ENCODE measurements at places on chromosomes 6 and 20.

- DNase-seq = no peak
Observed at GRCh38 chr20:6623989-6624388, 143.5 kb upstream of the BMP2 start.

GRCh38 chr20:24134284-24134683 lies 145.7 kb upstream of the GGTLC1 start:
- DNase-seq = no peak

DNA sequence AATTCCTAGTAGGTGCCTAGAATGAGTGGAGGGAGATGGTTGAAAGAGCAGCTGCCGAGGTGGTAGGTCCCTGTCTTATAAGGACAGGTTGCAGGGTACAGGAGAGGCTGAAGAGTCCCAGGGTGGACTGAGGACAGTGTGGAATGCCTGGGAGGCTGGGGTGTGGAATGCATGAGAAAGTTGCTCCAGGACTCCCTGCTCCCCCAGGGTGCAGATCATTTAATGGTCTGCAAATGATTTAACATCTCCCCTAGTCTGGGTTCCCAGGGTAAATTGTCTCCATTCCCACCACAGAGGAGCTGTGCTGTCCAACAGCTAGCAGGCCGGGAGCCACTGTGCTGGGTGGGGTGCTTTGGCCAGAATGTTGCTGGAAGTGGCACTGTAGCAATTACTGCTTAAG lies 76.0 kb downstream of the CD83 start:
- no peak for DNase-seq

GRCh38 chr6:72817208-72817607 lies 195.3 kb downstream of the KCNQ5 start:
- no peak for DNase-seq

- no peak for DNase-seq
Observed at GRCh38 chr20:46826343-46826984, 68.2 kb upstream of the EYA2 start.

Measured in stimulated activated naive CD4-positive, alpha-beta T cell (primary cell).